ENCODE measurements at places on chromosomes 3 and 15.

DNA sequence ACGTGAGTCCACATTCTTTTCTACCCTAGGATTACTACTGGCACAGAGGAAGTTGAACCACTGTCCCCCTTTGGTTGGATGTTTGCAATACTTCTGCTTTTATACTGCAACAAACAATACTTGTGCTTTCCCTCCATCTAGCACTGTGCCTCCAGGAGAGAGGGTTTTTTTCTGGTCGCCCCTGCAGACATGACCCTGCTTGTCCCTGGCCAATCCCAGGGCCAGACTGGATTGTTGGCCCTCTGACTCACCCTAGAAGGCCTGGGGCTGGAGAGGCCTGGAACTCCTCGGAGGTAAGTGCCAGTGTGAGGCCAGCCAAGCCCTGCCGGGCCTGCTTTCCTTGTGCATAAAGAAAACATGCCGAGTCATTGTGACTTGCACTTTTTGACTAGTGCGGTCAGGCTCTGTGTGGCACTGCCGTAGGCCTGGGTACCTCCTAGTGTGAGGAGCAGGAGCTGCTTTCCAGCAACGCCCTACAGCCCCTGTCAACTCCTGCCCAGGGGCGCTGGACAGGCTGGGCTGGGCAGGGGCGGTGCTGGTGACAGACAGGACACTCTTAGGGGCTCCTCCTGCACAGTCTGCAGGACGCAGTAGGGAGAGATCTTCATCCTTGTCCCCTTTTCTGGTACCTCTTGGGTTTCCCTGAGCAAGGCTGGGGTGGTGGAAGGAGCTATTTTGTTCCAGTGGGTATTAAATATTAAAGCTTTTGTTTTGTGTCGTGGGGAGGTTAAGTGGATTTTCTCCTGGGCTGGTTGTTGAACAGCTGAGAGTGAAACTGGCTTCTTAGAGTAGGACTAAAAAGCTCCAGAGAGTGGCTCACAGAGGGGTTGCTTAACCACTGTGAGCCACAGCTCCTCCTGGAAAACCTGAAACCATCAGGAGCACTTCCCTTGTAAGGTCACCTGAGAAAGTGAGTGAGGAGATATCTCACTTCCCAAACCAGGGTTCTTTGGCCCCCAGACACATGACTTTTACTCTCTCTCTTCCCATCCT lies 14.4 kb upstream of the TKT start:
- DNase-seq: no peak

- DNase-seq: no peak
Observed at GRCh38 chr3:156513619-156514018, 41.3 kb downstream of the SSR3 start.

DNA sequence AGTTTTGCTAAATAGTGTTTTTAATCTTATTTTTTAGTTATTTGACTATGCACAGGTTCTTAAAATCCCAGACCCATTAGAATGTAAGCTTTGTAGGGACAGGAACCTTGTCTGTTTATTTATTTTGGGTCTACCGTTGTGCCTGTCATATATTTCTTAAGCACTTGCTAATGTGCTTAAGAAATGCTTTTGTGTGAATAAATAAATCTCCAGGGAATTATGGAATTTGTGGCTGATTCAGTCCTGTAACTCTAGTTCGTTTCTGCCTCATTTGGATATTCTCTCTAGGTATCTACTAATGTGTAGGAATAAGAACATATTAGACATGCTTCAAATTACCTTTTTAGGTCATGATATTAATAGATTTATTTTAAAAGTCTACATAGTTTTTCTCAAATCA lies 161.6 kb downstream of the LPP start:
- DNase-seq: no peak

DNA sequence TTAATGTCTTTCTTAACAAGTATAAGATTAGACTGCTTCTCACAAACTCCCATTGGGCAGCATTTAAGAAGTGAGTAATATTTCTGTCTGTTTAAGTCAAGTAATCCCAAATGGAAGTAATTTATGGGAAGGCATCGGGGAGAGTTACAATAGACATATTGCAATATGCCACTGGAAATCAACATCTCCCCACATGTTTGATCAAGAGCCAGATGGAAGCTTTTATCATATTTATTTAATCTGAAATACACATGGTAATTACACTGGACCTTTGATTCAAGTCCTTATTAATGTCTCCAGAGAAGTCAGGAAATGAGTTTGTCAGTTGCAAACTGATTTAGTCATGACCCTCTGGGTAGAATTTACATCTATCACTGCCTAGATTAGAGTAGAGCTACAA lies 943.8 kb downstream of the VGLL3 start:
- DNase-seq: no peak

DNA sequence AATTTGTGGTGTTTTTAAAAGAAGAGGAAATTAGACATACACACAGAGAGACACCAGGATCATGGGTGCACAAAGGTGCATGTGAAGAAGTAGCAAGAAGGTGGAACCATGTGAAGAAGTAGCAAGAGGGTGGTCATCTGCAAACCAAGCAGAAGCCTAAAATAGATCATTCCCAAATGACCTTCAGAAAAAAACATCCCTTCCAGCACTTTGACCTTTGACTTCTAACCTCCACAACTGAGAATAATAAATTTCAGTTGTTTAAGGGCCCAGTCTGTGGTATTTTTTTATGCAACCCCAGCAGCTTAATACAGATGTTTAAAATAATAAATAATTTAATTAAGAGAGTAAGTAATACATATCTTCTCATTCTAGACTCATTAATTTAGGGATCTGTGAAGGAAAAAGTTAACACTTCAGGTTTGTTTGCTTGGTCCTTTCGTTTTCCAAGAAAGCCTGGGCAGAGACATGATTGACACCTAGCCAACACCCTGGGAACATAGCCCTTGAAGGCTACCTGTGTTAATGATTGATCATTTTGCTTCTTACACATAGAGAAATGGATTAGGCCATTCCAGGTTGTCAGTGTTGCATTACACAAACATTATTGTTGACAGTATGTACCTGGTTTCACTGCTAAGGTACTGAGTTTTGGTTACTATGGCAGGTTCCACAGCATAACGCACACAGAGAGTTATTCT lies 1331.2 kb upstream of the GBE1 start:
- no peak for DNase-seq

DNA sequence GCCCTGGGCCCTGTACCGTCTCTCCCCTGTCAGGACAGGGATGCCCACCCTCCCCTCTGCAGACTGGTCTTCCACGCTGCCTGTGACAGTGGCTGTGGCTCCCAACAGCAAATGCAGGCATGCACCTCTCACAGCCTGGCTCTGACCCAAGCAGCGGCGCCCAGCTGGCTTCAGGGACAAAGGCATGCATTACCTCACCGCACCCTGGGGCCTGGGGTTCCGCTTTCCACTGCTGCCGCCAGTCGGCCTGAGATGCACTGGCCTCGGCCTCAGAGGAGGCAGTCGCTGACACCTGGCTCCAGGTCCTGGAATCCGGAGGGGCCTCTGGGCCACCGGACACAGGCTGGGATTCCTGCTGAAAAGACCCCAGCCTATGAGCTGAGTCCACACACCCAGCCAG lies 70.3 kb downstream of the SCN5A start:
- DNase-seq: no peak

DNA sequence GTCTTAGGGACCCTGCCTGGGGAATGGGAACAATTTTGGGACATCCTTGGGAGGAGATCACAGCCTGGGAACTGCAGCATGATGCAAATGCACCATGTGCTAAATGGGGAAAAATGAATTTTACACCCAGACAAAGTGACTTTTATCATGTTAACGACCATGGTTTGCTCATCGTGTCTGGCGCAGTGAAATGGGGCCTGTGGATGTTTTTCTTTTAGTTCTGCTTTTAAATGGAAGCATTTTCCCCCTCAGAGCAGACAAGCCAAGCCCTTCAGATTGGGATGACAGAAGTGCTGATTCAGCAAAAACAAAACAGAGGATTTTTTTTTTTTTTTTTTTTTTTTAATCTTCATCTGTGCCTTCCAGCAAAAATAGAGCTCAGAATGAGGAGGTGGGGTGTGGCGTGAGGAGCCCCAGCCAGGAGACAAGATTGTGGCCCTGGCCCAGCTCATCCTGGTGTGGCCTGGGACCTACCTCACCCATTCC lies 14.3 kb upstream of the CACNA2D2 start:
- DNase-seq: no peak
